Activated CD8-positive, alpha-beta memory T cell treated with anti-CD3 and anti-CD28 coated beads, Interleukin-2, amount 50 U/mL, for 48 hours (primary cell): ENCODE measurements at places on chromosomes 16 and 17.

DNA sequence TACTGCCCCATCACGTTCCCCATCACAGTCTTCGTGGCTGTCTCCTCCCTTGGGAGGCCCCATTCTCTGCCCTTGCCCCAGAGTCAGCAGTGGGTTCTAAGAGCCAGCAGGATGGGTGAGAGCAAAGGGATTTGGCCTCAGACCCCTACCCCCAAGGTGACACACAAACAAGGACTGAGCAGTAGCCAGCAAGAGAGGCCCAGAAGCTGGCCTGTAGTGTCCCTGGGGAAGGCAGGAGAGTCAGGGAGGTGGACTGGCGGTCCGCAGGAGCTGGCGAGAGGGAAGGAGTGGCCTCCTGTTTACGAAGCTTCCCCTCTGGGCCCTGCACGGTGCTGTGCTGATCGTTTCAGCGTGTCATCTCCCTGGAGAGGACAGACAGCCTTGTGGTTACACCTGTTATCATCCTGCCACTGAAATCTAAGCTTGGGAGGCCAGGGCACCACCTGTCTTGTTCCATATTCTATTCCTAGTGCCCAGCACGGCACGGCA is 8.4 kb downstream of the WDR81 start:
- no peak for DNase-seq

GRCh38 chr17:77214743-77215142 is 74.0 kb downstream of the SEC14L1 start:
- DNase-seq, result no peak

- no peak for DNase-seq
Measured at GRCh38 chr17:49676276-49676868, 1.5 kb downstream of the SPOP start.

DNA sequence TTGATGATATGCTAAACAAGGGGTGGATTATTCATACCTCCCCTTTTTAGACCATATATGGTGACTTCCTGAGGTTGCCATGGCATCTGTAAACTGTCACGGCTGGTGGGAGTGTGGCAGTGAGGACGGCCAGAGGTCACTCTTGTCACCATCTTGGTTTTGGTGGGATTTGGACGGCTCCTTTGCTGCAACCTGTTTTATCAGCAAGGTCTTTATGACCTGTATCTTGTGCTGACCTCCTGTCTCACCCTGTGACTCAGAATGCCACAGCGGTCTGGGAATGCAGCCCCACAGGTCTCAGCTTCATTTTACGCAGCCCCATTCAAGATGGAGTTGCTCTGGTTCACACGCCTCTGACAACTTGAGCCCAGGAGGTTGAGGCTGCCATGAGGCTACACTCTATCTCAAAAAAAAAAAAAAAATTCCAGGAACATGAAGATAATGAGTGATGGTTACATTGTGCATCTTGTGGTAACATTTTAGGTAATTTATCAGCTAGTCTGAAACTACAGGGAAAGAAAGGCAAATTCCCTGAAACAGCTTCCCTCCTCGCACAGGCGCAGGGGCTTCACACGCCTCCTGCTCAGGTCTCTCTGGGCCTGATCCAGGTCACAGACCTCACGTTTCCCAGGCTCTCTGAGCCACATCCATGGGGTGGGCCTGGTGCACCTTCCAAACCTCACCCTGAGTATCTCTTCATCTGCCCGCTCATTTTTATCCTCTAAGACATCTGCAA is 15.3 kb upstream of the UBE2I start:
- DNase-seq, result no peak

DNA sequence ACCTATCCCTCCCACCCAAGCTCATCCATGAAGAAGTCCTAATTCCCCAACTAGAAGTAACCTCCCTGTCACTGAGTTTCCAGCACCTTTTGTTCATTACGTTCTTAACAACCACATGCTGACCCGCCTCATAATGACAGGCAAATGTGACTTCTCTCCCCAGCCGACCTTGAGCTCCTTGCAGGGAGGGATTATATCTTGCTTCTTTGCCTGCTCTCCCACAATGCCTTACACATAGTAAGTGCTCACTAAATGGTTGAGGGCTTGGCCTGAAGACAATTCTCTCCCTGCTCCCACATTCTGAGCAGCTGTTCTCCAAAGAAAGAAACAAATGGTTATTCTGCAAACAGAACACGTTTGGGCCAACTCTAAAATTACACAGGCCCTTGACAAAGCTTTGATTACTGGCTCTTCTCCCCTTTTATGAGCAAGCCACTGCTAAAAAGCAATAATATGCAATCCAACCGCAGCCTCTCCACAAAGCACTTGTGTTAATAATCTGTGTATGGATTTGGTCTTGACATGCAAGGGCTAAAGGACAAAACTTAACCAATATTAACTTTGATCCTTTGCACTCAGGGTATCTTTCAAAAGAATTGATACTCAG is 23.2 kb downstream of the SLC39A11 start:
- no peak for DNase-seq

- no peak for DNase-seq
Measured at GRCh38 chr17:59616253-59616920, 3.3 kb upstream of the CLTC start.
